Fibroblast of skin of back (primary cell): ENCODE measurements at places on chromosomes 3 and 15.

DNA sequence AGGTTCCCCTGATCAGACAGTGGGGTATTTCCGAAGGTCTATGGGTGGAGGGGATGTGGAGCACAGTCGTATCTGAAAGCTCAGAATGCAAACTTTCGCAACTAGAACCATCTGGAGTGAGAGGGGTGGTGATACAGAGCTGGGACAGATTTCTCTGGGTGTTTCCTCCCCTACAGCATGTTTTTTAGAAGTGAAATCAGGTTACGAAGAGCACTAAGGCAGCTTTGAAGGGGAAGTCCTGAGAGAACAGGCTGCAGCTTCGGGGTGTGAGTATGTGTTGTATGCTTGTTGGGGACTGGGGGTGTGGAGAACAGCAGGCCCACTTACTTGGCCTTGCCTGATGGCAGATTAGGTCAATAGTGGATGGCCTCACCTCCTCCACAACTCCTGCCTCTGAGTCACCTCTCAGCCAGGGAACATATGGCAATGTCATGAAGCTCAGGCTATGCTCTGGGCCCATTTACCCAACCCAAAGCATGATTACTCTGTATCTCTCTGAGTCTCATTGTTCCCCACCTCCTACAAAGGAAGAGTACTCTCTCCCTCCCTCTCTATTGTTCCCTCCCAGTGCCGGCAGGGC lies 107.2 kb upstream of the RASGRP1 start:
- no peak for DNase-seq

DNA sequence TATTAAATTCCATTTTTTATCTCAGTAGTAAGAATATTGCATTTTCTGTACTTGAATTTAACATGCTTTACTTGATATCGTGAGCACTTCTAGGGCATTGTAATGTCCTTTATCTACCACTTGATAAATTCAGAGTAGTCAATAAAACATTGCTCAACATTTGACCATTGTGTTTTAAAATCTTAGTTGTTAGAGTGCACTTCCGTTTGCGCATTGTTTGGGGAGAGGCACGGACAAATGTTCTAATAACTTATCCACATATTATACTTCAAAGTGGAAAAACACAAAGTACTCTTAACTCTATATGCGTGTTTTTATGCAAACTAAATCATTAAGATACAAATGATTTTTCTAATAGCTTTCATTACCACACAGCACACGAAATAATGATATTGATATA lies 419 bp downstream of the FAM227B start:
- DNase-seq = no peak

DNA sequence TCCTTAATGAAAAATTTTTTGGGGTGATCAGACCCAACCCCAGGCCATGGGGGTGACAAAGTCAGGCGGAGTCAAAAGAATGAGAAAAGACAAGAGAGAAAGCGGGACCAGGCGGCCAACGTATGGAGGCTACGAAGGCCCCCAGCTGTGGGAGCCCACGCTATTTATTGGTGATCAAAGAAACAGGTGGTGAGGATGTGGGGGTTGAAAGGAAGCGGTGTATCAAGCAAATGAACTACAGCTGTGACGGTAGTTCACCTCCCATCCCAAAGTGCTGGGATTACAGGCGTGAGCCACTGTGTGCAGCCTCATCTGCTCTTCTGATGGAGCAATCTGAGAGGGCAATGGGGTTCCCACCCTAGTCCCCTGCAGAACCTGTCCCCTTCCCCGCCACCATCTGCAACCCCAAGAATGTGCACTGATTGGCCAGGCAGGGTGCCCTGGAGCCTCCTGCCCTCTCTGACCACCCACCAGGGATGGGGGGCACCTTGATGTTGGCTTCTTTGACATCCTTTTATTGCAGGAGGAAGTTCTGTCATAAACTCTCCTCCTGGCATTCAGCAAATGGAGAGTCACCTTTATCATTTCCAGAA lies 1.1 kb upstream of the CHRNA3 start:
- no peak for DNase-seq

DNA sequence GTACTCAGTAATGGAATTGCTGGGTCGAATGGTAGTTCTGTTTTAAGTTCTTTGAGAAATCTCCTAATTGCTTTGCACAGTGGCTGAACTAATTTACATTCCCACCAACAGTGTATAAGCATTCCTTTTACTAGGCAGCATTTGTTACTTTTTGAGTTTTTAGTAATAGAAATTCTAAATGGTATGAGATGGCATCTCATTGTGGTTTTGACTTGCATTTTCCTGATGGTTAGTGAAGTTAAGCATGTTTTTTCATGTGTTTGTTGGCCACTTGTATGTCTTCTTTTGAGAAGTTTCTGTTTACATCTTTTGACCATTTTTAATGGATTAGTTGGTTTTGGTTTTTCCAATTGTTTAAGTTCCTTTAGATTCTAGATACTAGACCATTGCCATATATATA lies 28.4 kb downstream of the TP63 start:
- DNase-seq = peak; percentile 39

DNA sequence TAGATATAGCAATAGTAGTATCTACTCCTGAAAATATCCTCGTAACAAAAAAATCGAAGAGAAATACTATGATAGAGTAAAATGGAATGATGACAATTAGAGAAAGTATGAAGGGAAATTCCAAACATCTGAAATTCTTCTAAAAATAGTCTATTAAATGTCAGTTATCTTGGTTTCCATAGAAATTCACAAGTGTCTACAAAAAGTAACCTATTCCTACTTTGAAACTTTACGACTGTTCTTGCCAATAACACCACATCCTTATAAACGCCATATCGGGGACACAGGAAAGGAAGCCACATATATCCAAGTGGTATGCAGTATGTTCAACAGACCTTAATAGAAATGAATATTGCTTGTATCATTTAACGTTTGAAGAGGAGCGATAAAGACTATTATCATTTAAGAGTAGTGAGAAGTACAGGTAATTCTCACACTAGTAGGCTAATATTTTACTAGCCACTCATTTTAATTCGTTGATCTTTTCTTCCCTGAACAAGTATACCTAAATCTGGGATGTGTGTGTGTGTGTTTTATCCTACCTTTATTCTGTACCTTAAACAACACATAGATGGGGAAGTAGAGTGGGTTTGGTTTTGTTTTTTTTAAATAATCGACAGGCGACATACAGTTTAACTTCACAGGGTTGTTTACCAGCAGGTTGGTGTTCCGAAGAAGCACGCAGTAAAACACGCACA lies 1.2 kb downstream of the GPR176 start:
- DNase-seq = peak; percentile 96

GRCh38 chr3:37174532-37175126 lies at the start of gene LRRFIP2:
TSS of gene LRRFIP2 (minus strand) at chr3:37174582. CDS start at chr3:37148983, 25,599 bp downstream.
- peak; percentile 73 for DNase-seq

- DNase-seq = no peak
Observed at GRCh38 chr3:157125101-157125500, 34.8 kb downstream of the CCNL1 start.

DNA sequence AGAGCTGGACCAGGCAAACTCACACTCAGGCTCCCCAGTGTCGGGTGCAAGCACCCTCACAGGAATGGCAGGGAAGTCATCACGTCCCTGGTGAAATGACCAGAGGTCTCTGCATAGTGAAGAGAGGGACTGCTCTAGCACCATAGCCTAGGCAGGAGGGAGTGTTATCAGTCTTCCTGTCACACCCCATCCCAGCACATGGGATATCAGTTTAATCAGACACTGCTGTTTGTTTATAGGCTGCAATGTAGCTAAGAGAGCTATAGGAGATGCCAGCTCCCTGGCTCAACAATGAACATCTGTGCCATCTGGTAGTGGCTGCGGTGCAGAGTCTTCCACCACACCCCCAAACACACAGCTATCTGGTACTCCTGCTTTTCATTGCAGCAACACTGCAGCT lies 776.6 kb downstream of the ZNF385D start:
- DNase-seq = no peak

DNA sequence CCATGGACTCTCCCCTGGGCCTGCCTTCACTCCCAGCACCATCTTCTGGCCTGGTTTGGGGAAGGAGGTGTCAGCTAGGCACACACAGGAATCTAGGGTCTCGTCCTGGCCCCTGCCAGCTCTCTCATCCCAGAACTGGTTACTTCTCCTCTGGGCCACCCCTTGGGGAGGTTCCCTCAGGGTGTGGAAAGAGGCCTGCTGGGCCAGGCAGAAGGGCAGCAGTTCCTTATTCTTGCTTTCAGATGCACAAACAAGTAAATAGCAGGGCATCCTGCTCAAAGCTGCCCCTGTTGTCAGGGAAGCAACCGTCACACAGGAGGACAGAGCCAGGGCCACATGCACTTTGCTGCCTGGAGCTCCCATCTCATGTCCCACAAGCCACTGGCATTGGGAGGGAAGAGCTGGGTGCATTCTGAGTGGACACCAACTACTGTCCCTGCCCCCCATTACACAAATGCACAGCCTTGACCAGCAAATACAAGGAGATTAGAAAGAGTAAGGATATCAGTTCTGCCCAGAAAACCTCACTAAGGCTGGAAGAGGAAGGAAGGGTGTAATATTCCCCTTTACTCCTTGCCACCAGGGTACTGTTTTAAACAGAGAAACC lies 108.8 kb upstream of the HACD2 start:
- DNase-seq = no peak

GRCh38 chr3:18153571-18154173 lies 271.5 kb downstream of the SATB1 start:
- DNase-seq = peak; percentile 51

DNA sequence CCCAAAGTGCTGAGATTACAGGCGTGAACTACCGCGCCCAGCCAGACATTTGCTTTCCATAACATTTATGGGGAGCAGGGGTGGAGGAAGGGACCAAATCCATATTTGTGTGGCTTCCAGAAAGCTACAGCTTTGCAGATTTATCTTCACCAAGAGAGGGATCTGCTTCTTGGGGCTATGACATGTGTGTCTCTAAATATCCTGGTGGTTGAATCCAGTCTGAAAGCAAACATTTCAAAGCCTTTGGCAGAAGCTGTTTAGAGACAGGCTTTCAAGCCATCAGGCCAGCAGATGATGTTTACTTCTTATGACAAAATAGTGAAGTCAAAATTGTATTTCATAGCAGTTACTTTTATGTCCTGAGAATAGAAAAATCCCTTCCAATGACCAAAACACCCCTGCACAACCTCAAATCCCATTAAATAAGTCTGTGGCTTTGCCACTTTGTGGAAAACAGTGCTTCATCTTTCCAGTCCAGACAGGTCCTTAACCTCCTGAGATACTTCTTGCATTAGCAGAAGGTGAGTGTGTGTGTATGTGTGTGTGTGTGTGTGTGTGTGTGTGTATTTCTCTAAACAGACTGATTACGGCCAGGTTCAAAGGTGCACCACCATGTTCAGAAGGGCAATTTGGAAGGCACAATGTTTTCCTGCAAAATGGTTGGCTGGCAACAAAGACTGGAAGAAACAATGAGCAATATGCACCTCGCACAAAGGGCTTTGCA lies 191.4 kb upstream of the LRIG1 start:
- DNase-seq = no peak

- DNase-seq = no peak
Observed at GRCh38 chr3:120163026-120163425, 68.8 kb upstream of the GSK3B start.
